ENCODE measurements at places on chromosomes 4 and X.

GRCh38 chrX:19814778-19815177 lies 72.6 kb downstream of the SH3KBP1 start:
- no peak for DNase-seq

- no peak for DNase-seq
These were observed 142.4 kb downstream of the KLHL8 start for GRCh38 chr4:87077914-87078585.

- no peak for DNase-seq
These were observed 67.4 kb downstream of the ENPP6 start for GRCh38 chr4:184150102-184150839.

GRCh38 chrX:14420841-14421240 lies 108.5 kb upstream of the GLRA2 start:
- no peak for DNase-seq

GRCh38 chr4:82136161-82136801 lies 237.5 kb downstream of the HNRNPD start:
- DNase-seq: no peak

DNA sequence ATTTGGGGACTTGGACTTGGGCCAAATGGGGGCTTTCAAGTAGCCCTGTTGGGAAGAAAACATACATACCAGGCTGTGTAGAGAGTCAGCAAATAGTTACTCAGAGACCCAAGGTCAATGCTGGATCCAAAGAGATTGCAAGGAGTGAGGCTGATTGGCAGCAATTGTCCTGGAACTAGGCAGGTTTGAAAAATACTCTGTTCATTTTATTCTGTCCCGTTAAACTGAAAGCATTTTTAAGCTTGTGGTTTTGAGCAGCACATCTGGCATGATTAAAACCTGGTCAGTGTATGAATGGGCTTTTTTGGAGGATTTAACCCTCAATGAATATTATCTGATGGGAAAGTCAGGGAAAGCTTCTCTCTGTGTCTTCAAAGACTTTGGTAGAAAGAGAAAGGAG lies 294.3 kb upstream of the BOD1L1 start:
- DNase-seq: peak; percentile 64
